ENCODE measurements at places on chromosomes 7 and 10.

GRCh38 chr7:75914169-75914654 is 743 bp upstream of the POR start:
- DNase-seq, result no peak

DNA sequence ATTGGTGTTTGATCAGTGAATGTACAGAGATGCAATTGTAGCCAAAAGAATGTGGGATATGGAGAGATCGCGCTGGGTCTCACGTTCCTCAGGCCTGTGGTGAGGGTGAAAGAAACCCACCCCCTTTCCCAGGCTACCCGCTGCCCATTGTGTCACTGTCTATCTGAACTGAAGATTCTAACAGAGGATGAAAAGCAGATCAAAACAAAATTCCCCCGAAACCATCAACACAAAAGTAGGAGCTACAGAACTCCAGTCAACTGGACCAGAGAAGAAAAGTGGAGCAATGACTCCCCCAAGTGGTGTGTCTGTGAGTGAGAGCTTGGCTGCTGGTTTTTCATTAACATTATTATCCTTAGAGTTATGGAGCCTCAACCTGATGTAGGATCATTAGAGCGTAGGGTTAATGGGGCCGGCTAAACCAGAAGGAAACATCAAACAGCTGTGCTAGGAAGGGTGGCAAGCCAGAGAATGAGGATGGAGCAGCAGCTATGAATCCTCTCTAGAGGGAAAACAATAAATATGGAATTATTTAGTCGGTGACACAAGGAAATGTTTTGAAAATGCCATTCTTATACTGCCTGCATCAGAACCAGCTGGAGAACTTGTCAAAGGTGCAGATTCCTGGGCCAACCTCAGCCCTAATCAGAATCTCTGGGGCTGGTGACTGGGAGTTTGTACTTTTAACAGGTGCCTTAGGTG is 38.3 kb downstream of the AKR1B1 start:
- peak; percentile 55 for DNase-seq

DNA sequence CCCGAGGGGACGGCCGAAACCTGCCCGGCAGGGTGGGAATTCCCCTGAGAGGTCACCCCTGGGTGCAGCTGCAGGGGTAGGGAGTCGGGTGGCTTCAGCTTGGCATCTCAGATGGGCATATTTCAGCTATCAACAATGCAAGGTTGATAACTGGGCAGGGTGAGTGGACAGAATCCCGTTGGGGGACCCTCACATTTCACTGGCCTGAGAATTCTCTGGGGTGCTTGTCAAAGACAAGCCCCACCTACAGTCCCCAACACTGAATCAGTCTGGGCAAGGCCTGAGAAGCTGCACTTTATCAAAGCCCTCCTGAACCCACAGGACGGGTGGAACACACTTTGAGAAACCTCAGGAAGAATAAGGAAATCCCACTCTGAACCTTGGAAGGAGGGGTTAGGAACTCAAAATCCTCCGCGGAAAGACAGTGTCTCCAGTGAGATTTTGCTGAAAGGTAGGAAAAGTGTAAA is 3.1 kb downstream of the RGS10 start:
- no peak for DNase-seq

GRCh38 chr7:99557196-99557607 is 1.2 kb upstream of the ZNF655 start:
- no peak for DNase-seq

DNA sequence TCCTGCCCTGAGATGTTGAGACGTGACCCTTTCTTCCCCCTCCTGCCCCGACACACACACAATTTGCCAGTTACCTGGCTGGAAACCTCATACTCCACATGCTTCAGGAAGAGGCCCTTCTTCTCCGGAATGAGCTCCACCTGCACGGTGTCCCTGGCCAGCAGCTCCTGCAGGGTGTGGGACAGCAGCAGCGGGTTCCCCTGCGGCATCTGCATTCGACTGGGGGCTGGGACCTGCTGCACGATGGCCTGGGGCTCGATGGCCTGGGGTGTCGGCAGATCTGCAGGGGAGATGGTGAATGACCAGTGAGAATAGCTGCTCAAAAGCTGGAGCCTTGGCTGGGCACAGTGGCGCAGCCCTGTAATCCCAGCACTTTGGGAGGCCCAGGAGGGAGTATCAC is 36.0 kb downstream of the NUDT1 start:
- no peak for DNase-seq

DNA sequence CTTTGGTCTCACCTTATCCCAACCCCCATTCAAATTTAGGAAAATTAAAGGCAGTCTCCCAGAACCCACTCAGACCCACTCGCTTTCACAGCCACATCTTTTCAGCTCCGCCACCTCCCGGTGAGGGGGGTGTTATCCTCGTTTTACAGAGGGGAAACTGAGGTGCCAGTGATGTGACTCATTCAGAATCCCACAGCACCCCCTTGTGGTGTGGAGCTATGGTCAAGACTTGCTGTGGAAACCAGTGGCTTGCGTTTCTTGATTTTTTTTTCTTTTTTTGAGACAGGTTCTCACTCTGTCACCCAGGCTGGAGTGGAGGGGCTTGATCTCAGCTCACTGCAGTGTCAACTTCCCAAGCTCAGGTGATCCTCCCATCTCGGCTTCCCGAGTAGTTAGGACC is 27.6 kb downstream of the SLC35G1 start:
- DNase-seq, result no peak

DNA sequence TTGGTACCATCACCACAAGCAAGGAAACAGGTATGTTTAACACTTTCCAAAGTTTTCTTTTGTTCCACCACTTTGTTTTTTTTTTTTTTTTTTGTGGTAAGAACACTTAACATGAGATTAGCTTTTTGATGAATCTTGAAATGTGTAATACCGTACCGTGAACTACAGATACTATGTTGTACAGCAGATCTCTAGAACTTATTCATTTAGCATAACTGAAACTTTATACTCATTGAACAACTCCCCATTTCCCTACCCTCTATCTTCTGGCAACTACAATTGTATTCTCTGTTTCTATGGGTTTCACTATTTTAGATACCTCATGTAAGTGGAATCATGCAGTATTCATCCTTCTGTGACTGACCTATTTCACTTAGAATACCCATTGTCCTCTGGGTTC is 162.7 kb upstream of the ITGB1 start:
- no peak for DNase-seq

GRCh38 chr7:72334066-72334465 is 78.1 kb downstream of the CALN1 start:
- DNase-seq, result no peak

DNA sequence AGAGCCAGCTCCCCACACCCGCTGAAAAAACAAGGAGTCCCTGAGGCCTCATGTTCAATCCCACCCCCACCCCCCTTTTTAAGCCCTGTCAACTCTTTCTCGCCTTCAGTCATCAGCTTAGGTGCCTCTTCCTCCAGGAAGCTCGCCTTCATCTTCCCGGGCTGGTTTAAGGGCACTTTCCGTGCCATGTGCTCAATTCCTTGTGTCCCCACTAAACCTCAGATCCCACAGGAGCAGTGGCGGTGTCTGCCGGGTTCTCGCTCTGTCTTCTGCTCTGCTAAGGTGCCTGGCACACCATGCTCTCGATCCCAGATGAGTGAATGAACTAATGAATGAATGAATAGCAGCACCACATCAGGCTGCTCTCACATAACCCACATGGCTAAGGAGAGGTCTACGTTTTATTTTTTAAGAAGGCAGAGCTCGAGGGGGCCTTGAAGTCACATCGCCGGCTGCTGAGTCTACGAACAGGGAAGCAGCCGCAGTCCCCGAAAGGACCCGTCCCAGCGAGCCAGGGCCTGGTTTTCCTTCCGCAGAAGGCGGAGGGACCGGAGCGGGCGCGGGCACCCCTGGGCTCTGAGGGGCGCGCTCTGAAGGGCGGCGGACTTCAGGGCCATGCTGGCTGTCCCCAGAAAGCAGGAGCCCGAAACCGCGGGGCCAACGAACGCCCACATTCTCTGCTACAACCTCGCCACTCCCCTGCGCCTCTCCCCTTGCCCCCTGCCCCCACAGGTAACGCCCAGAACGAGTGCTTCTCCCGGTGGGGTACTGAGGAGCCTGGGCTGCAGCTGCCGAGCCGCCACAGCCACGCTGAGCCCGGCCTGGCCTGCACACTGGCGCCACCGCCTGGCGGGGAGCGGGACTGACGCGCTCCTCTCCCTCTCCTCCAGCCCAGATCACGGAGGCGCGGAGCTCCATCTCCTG is 73.4 kb upstream of the KCNMA1 start:
- DNase-seq, result peak; percentile 64

DNA sequence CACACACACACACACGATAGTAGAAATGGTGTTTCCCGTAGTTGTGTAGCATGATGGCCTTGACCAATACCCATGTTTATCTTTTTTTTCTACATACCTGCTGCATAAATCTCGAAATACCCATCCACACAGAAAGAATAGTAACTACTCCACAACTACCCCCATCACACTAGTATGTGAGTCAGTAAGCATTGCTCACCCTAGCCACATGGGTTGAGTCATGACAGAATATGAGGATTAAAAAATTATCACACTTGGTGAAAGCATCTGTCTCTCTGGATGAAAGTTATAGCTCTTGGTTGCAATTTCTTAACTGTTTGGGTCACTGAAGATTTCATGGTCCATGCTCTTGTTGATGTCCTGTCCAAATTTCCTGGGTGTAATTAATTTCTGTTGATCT is 103.4 kb upstream of the MDFIC start:
- DNase-seq, result peak; percentile 83

DNA sequence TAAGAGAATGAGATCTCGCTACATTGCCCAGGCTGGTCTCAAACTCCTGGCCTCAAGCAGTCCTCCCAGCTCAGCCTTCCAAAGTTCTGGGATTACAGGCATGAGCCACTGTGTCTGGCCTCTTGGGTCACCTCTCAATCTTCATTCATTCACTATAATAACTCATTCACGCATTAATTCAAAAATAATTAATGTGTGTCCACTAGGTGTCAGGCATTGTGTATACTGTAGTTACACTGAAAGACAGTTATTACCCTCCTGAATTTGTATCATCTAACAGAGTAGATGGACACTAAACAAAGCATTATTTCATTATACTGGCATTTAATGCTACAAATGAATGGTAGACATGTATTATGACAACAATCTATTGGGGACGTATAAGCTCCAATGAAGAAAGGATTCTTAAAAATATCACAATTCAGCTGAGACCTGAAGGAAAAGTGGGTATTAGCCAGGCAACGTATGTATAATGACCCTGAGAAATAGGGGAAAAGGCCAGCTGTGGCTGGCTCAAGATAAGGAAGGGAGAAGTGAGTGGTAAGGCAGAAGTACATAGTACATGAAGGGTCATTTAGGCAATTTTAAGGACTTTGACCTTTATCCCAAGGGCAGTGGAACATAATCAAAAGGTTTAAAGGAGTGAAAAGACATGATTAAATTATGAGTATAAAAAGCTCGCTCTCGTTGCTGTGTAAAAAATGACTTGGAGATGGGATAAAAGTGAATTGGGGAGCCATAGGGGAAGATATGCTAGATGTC is 150.7 kb downstream of the BTAF1 start:
- DNase-seq, result no peak

GRCh38 chr10:19908991-19909696 is 92.9 kb downstream of the PLXDC2 start:
- DNase-seq, result peak; percentile 46

DNA sequence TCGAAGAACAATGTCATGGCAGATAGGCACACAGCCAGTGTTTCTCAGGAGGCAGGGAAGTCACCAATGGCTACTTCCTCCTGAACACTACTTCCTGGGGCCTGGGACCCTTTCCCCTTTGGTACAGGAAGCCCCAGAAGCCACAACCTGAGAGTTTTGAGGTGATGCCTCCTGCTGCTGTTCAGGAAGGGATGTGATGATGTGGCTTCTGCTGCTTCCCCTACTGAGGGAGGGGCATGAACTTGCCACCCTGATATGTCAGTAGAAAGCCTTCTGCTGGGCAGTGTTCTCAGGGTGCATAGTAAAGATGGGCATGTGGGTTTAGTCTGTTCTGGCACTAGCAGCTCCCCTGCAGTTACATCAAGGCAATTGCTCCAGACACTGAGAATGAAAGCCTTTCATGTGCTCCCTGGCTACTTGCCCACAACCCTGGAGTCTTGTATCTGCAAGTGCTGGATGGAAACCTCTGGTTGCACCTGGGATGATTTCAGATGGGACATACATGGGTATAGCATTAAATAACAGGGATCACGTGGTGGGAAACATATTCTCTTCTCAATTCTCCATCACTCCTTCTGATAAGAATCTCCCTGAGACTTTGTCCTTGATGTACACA is 69.3 kb downstream of the ADRA2A start:
- DNase-seq, result no peak

- DNase-seq, result no peak
These were observed 54.1 kb upstream of the MKRN1 start for GRCh38 chr7:140533394-140533872.

GRCh38 chr7:32059289-32060011 is 10.8 kb downstream of the PDE1C start:
- no peak for DNase-seq

- DNase-seq, result no peak
These were observed 263.2 kb downstream of the DGKB start for GRCh38 chr7:14639329-14639728.

GRCh38 chr7:71424166-71425035 is 292.5 kb downstream of the GALNT17 start:
- peak; percentile 54 for DNase-seq

- DNase-seq, result no peak
These were observed 335.3 kb downstream of the GFRA1 start for GRCh38 chr10:115937768-115938056.

DNA sequence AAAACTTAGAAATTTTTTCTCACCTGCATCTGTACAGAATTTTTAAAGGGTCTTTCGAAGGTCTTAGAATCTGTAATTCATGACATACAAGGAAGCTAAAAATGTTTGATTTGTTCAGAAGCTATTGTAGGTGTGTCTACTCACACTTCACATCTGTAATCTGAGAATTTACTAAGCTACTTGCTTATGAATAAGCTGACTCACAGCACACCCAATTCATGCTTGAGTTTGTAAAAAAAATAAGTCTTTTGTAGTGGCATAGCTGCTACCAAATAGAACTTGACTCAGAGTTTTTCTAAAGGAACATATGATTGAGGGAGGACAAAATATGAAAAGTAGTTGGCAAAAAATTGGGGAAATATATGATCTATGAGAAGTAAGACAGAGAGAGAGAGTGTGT is 12.7 kb upstream of the AGR2 start:
- peak; percentile 39 for DNase-seq

- DNase-seq, result peak; percentile 54
These were observed 8.2 kb upstream of the STARD3NL start for GRCh38 chr7:38169847-38170246.
